ENCODE measurements at places on chromosomes 6 and 20. TPM values are rescaled to one million over a fixed set of nuclear protein-coding genes. Genes with fewer than 3 reads are reported as not detected.

Gene SS18L1
- total RNA-seq = 17.1 TPM

Gene HRH3
- not detected for total RNA-seq

Gene KCNK15
- total RNA-seq = not detected

Gene PCMTD2
- total RNA-seq = 38.2 TPM

Gene RAB44
- total RNA-seq = not detected

Gene GPX5
- total RNA-seq = not detected

Gene MRAP2
- 0.23 TPM for total RNA-seq

Gene PBX2
- total RNA-seq = 38.3 TPM

Gene AIF1
- total RNA-seq = not detected

Gene PLAGL2
- total RNA-seq = 9.8 TPM

Gene SYNGAP1
- 6.1 TPM for total RNA-seq

Gene GRIK2
- 0.39 TPM for total RNA-seq

Gene SERAC1
- 5.8 TPM for total RNA-seq

Gene SCUBE3
- total RNA-seq = 2.3 TPM

Data from glomerular endothelial cell (primary cell).